ENCODE measurements at places on chromosomes 6 and 20.

DNA sequence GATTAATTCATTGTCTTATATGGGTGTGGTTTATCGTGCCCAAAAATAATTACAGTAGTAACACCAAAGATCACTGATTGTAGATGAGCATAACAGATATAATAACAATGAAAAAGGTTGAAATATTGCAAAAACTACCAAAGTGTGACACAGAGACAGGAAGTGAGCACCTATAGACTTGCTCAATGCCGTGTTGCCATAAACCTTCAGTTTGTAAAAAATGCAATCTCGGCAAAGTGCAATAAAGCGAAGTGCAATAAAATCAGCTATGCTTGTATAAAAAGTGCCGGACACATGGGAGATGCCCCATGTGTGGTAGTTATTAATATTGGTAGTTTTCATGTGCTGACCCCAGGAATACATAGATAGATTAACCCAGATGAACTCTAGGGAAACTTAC is 192.6 kb downstream of the NRN1 start:
- no peak for DNase-seq

DNA sequence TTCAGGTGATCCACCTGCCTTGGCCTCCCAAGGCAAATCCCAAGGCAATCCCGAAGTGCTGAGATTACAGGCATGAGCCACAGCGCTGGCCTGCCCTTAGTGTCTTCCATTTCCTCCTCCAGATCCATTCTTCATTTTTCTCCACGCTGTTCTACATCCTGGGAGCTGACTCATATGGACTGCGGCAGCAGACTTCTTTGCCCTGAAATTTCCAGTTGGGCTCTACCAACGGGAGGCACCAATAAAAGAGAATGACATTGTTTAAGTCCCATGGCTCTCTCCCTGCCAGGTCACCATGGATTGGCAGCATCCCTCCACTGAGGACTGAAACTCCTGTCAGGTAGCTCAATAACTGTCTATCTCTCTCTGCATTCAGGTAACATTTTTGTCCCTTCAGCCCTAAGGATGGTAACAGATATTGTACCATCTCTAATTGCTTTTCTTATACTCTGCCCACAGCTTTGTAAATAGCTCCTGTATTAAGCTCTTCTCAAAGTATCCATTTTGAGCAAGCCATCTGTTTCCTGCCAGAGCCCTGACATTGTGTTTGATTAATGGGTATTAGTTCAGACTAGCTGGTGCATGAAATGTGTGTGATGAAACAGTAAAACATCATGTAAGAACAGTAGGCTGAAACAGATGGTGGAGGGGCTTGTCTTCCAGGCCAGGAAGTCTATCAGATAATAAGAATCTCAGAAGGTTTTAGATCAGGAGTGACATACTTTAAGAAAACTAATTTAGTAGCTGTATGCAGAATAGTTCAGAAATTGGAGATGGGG is 3.6 kb downstream of the TBCC start:
- DNase-seq, result no peak

GRCh38 chr20:44648068-44648467 is 3.4 kb downstream of the ADA start:
- DNase-seq, result no peak

- no peak for DNase-seq
Measured at GRCh38 chr6:31048099-31048498, 37.8 kb downstream of the MUC22 start.

GRCh38 chr6:13282393-13283069 is 45.8 kb downstream of the TBC1D7 start:
- no peak for DNase-seq

DNA sequence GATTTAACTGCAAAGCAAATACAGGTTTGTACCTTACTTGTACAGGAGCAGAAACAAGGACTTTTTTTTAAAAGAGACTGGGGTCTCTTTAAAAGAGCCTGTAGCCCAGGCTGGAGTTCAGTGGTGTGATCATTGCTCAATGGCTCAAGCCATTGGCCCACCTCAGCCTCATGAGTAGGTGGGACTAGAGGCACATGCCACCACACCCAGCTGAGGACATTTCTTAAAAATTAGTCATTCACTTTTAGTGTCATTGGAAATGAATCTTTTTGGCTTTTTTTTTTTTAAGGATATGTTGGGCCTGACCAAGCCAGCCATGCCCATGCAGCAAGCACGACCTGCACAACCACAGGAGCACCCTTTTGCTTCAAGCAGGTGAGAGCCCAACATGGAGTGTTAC is 16.9 kb downstream of the SEC23B start:
- no peak for DNase-seq

GRCh38 chr20:16393836-16394235 is 179.4 kb downstream of the KIF16B start:
- no peak for DNase-seq

DNA sequence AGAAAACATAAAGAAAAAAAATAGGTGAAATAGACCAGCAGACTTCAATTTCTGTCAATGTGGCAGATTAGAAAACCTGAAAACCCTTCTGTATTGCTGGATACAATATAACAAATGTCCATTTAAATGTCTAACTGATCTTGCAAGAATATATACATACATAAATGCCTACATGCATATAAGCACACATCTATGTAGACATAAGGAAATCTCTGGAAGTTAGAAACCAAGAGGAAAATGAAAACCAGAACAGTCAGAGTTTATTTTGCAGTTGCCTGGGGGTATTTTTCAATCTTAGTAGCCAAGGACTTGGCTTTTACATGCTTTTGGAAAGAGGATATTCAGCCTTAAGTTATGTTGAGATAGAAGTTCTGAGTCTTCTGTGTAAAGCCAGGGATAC is 184.0 kb downstream of the RPS12 start:
- no peak for DNase-seq

DNA sequence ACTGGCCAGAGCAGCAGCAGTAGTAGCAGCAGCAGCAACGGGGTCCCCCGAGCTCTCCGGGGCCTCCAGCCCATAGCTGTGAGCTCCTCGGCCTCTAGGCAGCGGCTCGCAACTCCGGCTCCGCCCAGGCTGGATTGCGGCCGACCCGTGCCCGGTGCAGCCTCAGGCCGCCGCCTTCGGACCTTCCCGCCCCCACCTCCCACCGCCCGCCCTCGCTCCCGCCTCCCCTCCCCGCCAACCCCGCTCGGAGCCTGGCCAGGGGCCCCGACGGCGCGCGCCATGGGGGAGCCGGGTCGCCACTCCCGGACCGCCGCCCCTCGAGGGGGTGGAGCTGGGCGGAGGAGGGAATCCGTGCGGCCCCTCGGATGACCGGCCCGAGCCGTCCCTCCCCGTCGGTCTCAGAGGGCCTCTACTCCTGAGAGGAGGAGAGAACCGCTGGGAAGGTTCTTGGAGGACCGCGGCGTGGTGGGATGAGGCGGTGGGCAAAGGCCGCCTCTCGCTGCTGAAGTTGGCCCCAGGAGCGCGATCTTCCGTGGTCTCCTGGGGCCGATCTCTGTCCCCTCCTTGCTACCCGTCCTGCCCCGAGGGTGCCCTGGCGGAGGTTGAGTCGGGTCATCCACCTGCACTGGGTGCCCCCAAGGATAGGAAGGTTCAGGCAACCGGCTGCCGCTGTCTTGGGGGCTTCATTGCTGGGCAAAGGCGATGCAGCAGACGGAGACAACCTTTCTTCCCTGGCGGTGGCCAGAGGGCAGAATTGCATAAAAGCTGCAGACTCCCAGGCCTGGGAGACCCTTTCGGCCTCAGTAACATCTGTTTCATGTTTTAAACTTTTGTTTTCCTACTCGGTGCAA is at the start of gene ADAM33:
Gene ADAM33, minus strand, starts transcription at position 80 of the 851 bp plus-strand sequence. Its CDS starts 6 bp downstream, at position 74.
- DNase-seq, result no peak

- DNase-seq, result no peak
Measured at GRCh38 chr6:3296537-3296936, 37.8 kb downstream of the PSMG4 start.

- DNase-seq, result no peak
Measured at GRCh38 chr6:168583821-168584220, 142.8 kb downstream of the SMOC2 start.

GRCh38 chr6:112938650-112939049 is 591.5 kb downstream of the RFPL4B start:
- no peak for DNase-seq

DNA sequence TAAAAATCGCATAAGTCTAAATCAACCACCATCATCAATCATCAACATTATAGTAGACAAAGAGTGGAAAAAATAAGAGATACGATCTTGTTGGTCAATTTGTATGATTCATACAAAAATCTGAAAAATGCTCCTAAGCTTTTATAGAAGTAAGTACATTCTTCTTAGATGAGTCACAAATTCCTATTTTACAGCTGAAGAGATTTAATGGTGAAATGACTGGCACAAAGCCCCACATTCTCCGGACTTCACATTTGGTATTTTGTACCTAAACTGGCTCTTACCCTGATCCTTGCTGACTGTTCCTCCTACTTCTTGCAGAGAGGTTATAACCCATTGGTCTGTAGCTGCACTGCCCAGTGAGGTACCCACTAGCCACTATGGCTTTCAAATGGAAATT is 29.9 kb upstream of the PREP start:
- DNase-seq, result no peak

Measured in activated effector memory CD4-positive, alpha-beta T cell treated with Interleukin-2 at 50 U/mL for 16 hours (primary cell).